ENCODE measurements at places on chromosomes 3 and 15. TPM values are rescaled to one million over a fixed set of nuclear protein-coding genes. Genes with fewer than 3 reads are reported as not detected.

DNA sequence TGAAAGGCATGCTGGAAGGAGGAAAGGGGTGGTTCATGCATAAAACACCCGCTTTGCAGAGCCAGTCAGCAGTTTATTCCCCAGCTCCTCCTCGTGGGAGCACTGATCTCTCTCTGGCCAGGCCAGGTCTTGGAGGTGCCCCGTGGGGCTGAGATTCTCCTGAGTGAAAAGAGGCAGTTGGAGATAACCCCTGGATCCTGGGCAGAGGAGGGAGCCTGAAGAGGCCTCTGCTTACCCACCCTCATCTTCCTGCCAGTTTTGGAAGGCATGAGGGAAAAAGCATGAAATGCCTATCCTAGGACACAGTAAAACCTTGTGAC lies 108.3 kb downstream of the SEMA5B start:
- no peak overlapping the region for H3K27ac ChIP-seq
- no peak for DNase-seq
- H3K36me3 ChIP-seq = no peaks in the 10 kb centered on the region
- H3K4me1 ChIP-seq = peaks cover 10% of the 10 kb centered on the region

DNA sequence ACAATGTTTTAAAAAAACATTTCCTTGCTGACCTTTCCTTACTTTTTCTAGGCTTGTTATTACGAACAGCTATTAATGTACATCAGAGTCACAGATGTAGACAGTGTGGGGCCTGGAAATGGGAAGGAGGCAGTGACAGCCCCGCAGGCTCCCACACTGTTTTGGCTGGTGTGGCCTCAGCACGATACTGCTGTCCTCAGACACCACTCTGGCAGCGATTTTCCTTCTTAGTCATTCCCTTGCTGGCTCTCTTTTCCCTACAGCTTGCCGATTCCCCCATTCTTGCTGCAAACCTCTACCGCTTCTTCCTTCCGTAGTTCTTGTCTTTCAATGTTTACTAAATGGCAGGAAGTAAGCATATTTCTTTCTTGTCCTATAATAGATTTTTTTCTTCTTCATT lies 113.1 kb downstream of the ABI3BP start:
- DNase-seq = no peak
- no peak overlapping the region for H3K4me3 ChIP-seq
- H3K4me1 ChIP-seq = no peaks in the 10 kb centered on the region
- no peak overlapping the region for H3K27ac ChIP-seq
- H3K36me3 ChIP-seq = no peaks in the 10 kb centered on the region

DNA sequence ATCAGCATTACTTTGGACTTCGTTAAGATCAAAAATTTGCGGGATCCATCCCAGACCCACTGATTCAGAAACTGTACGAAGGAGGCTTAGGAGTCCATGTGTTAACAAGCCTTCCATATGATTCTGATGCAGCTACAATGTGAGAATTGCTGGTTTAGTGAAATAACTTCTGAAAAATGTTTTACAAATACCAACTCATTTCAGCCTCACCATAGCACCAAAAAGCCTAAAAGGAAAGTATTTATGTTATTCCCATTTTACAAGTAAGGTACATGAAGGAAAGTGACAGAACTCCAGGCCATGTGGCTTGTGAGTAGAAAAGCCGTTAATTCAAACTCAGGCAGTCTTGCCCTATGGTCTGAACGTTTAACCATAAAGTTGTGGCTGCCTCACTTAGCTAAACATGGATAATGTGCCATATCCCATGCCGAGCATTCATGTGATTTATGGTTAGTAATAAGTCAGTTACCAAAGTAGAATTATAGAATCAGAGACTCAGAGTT lies 1.5 kb upstream of the IGSF10 start:
- no peak overlapping the region for H3K4me3 ChIP-seq
- no peak overlapping the region for H3K27ac ChIP-seq
- peaks cover 2% of the 10 kb centered on the region for H3K4me1 ChIP-seq
- no peaks in the 10 kb centered on the region for H3K36me3 ChIP-seq
- H3K27me3 ChIP-seq = peaks cover 36% of the 10 kb centered on the region

The SEMA3G gene
- total RNA-seq = 0.09 TPM

Measured in activated naive CD8-positive, alpha-beta T cell treated with anti-CD3 and anti-CD28 coated beads, Interleukin-2, amount 10 ng/mL, durations not matched to agents 7 days and 5 days (primary cell).